Osteoblast (primary cell): ENCODE measurements at places on chromosomes 13 and 19. TPM values are rescaled to one million over a fixed set of nuclear protein-coding genes. Genes with fewer than 3 reads are reported as not detected.

The CHERP gene
- 5.8 and 6.5 TPM in 2 replicates for total RNA-seq

The RCBTB1 gene
- 26.4 and 27.4 TPM in 2 replicates for total RNA-seq

The SLC46A3 gene
- 10.6 and 11.2 TPM in 2 replicates for total RNA-seq

DNA sequence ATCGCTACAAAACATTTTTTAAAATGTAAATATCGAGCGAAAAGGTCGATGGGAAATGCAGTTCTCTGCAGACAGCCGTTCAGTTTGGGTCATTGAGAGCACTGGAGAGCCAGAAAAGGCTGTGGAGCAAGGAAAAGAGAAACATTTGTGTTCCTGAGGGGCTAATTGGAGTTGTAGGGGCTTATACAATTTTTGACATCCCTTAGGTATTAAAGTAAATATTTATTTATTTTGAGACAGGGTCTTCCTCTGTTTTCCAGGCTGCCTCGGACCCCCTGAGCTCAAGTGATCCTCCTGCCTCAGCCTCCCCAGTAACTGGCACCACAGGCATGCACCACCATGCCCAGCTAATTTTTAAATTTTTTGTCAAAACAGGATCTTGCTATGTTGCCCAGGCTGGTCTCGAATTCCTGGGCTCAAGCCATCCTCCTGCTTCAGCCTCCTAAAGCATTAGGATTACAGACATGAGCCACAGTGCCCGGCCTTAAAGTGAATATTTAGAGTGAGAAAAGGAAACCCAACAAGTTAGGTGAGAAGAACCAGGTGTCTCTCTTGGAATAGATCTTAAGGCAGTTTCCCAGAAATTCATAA, 825 bp upstream of the YIF1B start:
- DNase-seq, result peak; percentile 83
- H3K4me3 ChIP-seq, result peak overlapping the region; percentile 96
- no peaks in the 10 kb centered on the region for H3K36me3 ChIP-seq
- H3K27ac ChIP-seq, result peak overlapping the region; percentile 66
- peaks cover 22% of the 10 kb centered on the region for H3K4me1 ChIP-seq
- H3K27me3 ChIP-seq, result no peaks in the 10 kb centered on the region

DNA sequence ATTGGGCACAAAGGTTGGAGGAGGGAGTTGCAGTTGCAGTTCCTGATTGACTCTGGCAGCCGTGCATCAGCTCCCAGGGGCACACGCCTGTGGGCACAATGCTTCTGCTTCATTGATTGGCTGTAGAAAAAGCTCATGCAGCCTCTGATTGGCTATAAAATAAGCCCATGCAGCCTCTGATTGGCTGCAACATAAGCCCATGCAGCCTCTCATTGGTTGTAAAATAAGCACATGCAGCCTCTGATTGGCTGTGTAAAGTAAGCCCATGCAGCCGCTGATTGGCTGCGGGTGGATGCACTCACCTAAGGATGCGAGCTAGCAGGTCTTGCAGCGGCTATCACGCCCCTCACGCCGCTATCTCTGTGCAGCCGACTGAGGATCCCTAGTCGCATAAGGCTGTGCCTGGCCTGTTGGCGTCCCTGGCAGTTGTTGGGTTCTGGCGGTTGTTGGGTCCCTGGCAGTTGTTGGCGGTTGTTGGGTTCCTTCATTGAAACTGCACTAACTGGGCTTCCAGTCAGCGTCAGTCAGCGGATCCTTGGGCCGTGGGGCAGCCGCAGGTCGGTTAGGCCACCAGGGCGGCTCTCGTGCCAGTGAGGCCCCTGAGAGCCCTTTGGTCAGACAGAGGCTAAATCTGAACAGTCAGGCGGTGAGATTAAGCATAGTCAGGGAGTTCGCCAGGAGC, at the start of gene SIGLECL1:
Gene SIGLECL1, plus strand, starts transcription at position 295 of the 682 bp plus-strand sequence. CDS start 12,993 bp downstream, outside the sequence.
- no peak within 1 kb of the TSS for H3K27ac ChIP-seq
- H3K36me3 ChIP-seq, result no peaks in the 10 kb centered on the region
- H3K4me3 ChIP-seq, result no peak within 1 kb of the TSS
- no peaks in the 10 kb centered on the region for H3K4me1 ChIP-seq
- DNase-seq, result no peak
- H3K27me3 ChIP-seq, result no peaks in the 10 kb centered on the region
